ENCODE measurements at places on chromosomes 13 and 19.

DNA sequence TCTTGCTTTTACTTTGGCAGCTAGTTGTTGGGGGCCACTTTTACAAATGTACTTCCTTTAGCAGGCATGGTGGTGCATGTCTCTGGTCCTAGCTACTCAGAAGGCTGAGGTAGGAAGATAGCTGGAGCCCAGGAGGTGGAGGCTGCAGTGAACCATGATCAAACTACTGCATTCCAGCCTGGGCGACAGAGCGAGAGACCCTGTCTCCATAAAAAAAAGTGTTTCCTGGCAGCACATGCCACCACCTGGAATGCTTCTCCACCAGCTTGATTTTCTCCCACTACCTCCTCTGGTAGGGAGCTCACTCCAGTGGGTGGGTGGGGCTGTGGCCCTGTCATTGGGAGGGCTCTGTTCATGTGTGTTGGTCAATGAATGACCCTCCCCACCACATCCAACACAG, 12.5 kb downstream of the FZR1 start:
- no peak for DNase-seq

DNA sequence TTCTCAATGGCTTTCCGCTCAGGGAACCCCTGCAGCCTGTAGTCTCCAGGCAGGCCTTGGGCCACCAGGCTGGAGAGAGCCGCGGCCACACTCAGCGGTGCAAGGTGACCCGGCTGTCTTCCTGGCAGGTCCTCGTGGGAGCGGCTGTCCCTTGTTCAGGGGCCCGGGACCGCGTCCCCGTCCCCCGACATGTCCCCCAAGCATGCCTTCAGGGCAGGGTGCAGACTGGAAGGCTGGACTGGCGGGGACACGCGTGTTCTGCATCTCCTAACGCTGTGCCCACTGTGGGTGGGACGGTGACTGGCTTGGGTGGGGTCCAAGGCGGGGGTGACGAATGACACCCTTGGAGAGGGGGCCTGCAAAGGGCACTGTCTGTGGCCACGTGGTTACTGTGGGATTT, 93.6 kb downstream of the WTIP start:
- no peak for DNase-seq

- DNase-seq: no peak
Measured at GRCh38 chr13:38384171-38384570, 34.5 kb downstream of the UFM1 start.

DNA sequence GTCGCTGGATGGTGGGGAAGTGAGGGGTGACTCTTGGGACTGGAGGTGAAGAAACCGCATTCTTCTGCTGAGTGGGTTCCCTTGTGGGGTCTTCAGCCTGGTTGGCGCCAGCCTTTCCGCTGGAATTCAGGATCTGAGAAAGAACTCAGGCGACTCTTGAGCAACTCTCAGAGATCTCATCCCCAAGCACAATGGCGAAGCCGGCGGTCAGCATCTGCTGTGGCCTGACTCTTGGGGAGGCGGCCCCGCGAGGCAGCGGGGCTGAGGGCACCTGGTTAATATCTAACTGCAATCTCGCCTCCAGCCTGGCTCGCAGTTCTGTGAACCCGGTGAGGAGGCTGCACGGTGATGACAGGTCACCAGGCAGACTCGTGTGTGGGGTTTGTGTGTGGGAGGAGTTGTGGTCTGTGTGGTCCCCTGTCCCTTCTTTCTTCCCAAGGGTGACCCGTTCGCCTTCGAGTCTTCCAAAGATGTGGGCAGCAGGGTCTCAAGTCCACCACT, 883 bp downstream of the ZNF441 start:
- DNase-seq: peak; percentile 0

DNA sequence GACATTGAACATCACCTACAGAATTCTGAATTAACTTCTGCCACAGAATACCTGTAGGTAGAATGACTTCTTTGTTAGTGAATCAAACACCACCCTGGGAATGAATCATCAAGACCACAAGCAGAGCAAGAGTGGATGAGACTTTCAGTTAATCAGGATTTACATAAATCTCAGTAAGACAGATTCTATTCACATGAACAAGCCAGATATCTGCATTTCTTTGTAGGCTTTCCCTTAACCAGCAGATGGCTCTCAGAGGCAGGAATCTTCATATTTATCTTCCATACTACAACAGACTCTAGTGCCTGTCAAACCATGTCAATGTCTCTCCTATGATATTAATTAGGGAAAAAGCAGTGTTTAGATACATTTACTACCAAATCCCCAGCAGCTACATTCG, 412.1 kb downstream of the KLF12 start:
- no peak for DNase-seq

- DNase-seq: no peak
Measured at GRCh38 chr19:49222011-49222410, 64.4 kb downstream of the TRPM4 start.

GRCh38 chr19:42594617-42595489, at the start of gene CEACAM8:
CEACAM8 (minus strand) TSS chr19:42594924; CDS start chr19:42594828, 96 bp downstream.
- DNase-seq: no peak

DNA sequence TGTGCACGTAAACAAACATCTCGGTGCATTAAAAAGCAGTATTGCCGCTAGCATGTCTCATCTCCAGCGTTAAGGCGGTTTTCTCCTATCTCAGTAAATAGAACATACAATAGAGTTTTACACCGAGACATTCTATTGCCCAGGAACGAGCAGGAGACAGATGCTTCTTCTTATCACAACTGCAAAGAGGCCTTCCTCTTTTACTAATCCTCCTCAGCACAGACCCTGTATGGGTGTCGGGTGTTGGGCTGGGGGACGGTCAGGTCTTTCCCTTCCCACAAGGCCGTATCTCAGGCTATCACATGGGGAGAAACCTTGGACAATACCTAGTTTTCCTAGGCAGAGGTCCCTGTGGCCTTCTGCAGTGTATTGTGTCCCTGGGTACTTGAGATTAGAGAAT, 21.2 kb downstream of the ZNF233 start:
- no peak for DNase-seq

- DNase-seq: no peak
Measured at GRCh38 chr13:20149762-20150161, 11.1 kb downstream of the GJA3 start.

- DNase-seq: no peak
Measured at GRCh38 chr19:33175886-33176669, 18.1 kb upstream of the LRP3 start.

- DNase-seq: no peak
Measured at GRCh38 chr13:41107584-41108014, 25.0 kb downstream of the KBTBD6 start.

GRCh38 chr13:109712124-109712722, 74.2 kb downstream of the IRS2 start:
- no peak for DNase-seq

GRCh38 chr19:41442473-41443355, at the start of gene ERICH4:
ERICH4 (plus strand) TSS chr19:41443156; CDS start chr19:41443170, 14 bp downstream.
- no peak for DNase-seq

- no peak for DNase-seq
Measured at GRCh38 chr13:83423861-83424260, 458.4 kb downstream of the SLITRK1 start.

GRCh38 chr13:67186995-67187569, 43.1 kb downstream of the PCDH9 start:
- no peak for DNase-seq

DNA sequence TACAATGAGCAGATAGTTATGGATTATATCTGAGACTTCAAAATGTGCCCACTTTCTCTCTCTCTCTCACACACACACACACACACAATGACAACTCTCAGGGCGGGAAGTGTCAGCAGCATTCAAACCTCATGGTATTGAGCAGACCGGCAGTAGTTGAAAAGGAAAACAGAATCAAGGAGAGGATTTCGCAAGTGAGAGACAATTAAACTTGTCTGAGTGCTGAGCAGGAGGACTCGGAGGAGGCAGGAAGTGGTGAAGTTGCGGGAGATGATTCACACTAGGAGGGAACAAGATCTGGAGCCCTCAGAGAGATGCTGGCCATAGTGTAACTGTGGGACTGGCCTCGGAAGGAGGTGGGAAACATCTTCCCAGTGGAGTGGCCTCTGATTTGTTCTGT, 353.1 kb downstream of the EFNB2 start:
- no peak for DNase-seq

DNA sequence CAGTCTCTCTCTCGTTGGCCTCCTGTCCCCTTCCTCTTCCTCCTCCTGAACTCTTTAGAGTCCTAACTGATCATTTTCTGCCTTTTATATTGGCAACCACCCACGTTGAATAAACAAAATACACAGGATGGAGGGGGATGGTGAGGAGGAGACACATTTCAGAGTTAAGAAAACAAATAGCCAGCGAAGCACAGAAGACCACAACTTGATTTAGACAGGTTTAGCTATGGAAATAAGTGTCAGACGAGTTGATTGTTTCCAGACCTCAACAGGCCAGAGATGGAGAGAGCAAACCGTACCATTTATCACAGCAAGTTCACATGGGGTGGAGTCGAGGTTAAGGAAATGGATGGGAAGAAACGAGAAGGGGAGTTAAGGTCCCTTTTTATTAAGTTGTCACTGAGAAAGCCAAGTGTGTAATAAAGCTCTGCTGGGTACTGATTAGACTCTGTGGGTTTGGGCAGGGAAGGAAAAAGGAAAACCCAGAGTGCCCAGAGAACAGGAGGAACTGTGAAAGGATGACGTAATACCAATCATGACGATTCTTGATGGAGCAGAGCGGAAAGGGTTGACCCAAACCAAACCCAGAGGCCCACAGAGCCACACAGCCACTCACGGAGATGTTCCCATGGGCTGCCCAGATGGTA, 11.1 kb upstream of the SERP2 start:
- no peak for DNase-seq

GRCh38 chr19:2365201-2365970, 5.3 kb downstream of the TMPRSS9 start:
- no peak for DNase-seq

DNA sequence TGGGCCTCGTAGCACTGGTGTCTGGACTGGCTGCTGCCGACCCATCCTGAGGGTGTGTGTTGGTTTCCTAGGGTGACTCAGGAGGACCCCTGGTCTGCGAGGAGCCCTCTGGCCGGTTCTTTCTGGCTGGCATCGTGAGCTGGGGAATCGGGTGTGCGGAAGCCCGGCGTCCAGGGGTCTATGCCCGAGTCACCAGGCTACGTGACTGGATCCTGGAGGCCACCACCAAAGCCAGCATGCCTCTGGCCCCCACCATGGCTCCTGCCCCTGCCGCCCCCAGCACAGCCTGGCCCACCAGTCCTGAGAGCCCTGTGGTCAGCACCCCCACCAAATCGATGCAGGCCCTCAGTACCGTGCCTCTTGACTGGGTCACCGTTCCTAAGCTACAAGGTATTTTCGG, 13.8 kb downstream of the TIMM13 start:
- no peak for DNase-seq

DNA sequence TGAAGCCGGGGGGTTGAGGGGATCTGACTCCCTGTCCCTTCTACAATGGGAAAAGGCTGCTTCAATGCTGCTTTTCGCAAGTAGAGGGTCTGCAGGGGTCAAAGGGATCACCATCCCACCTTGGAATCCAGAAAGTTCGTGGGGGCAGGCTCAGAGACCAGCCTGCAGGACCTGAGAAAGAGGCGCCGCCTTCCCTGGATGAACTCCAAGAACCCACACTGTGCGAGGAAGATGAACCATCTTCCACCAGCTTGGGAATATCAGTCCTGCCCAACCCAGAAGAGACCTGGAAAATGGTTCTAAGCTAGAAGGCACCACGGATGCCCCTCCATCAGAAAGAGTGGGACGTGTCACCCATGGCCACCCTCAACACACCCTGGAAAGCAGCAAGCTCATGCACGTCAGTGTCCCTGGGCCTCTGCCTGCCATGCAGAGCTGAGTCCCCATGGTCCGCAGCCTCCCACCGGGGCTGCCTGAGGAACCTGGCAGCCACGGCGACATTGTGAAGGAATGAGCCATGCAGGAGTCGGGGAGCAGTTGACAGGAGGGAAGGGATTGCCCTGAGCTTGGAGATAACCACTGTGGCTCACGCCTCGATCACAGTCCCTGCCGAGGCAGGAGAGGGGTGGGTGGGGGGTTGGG, 14.6 kb downstream of the RAB3D start:
- no peak for DNase-seq

DNA sequence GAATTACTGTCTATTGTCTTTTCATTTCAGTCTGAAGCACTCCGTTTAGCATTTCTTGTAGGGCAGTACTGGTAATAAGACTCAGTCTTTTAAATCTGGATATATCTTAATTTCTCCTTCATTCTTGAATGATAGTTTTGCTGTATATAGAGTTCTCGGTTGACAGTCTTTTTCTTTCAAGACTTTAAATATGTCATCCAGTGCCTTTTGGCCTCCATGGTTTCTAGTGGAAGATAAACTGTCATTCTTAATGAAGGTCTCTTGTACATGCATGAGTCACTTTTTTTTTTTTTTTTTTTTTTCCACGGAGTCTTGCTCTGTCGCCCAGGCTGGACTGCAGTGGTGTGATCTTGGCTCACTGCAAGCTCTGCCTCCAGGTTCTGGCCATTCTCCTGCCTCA, 27.2 kb upstream of the ZDHHC20 start:
- no peak for DNase-seq

GRCh38 chr13:110445183-110445582, 116.3 kb downstream of the RAB20 start:
- no peak for DNase-seq

- DNase-seq: no peak
Measured at GRCh38 chr13:26693749-26694463, 66.7 kb downstream of the GPR12 start.

GRCh38 chr19:57648331-57649003, 15.5 kb downstream of the ZNF211 start:
- DNase-seq: no peak

GRCh38 chr19:18897094-18898029, 1.4 kb upstream of the CERS1 start:
- no peak for DNase-seq

GRCh38 chr13:100361504-100361903, 227.1 kb downstream of the GGACT start:
- DNase-seq: no peak

GRCh38 chr19:44664976-44665375, 6.3 kb upstream of the CEACAM19 start:
- DNase-seq: no peak

GRCh38 chr19:7251494-7251893, 42.7 kb downstream of the INSR start:
- no peak for DNase-seq

Data from stimulated activated CD4-positive, alpha-beta T cell treated with anti-CD3 and anti-CD28 coated beads, TNF-alpha, amount 100 ng/mL, for 24 hours (primary cell).